Dermis blood vessel endothelial cell (primary cell): ENCODE measurements at places on chromosomes 3 and 15.

- no peak for DNase-seq
Measured at GRCh38 chr15:53588773-53589172, 170.7 kb downstream of the WDR72 start.

GRCh38 chr15:92667287-92667904 is 11.8 kb upstream of the FAM174B start:
- no peak for DNase-seq

GRCh38 chr3:61237858-61238257 is 13.4 kb downstream of the FHIT start:
- no peak for DNase-seq

DNA sequence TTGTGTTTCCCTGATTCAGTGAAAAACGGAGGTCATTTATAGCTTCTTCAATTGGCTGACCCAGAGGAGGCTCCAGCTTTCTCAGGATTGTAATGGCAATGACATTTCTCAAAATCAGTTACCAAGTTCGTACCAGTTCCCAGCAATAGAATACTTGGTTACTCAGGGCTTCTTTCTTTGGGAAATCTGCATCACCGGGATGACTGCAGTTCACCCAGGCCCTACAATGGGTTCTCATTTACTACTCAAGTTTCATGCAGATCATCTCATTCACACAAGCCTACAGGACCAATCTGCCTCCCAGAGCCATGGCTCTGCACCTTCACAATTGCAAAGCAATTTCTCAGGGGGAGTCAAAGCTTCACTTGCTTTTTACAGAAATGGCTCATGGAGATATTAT is 109.6 kb downstream of the FHIT start:
- no peak for DNase-seq

- DNase-seq = peak; percentile 15
Measured at GRCh38 chr15:32825219-32825618, 107.4 kb downstream of the GREM1 start.

DNA sequence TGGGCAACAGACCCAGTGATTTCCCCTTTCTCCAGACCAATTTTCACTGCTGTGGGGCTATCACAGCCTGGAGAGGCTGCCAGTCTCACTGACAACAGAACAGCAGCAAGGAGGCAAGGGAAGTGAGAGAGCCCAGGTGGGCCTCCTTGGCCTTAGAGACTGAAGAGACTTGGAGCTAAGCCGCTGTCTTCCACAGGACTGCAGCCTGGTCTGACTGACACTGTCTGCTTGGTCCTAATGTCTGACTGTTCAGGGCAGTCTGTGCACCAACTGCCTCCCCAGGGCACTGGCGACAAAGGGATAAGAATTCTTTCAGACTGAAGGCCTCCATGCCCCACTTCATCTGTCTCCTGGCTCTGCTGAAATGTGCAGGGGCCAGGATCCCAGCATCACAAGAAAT is 11.5 kb downstream of the POMGNT2 start:
- no peak for DNase-seq

- peak; percentile 53 for DNase-seq
Measured at GRCh38 chr15:98649472-98650416, 1.4 kb downstream of the IGF1R start.

DNA sequence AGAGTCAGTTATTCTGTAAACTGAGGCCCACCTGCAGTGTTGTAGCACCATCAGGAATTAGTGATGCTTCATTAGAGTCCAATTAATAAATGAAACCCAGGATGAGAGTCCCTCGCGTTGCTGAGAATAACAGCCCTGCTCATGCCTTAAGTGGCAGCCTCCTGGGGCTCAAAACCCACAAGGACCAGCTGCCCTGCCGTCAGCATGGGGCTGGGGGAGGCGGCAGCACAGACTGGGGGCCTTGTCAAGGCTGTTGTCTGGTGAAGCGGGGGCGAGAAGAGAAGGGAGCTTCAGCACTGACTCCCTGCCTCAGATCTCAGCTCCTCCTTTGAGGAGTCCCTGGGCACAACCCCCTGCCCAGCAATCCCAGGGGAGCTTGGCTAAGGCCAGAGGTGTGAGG is 21.0 kb downstream of the CCDC33 start:
- DNase-seq = no peak

GRCh38 chr3:15512166-15512565 is 9.3 kb downstream of the COLQ start:
- DNase-seq = peak; percentile 16

GRCh38 chr15:66960519-66960918 is 104.9 kb upstream of the SMAD3 start:
- DNase-seq = no peak

GRCh38 chr3:142276781-142277180 is 51.4 kb upstream of the GK5 start:
- no peak for DNase-seq

DNA sequence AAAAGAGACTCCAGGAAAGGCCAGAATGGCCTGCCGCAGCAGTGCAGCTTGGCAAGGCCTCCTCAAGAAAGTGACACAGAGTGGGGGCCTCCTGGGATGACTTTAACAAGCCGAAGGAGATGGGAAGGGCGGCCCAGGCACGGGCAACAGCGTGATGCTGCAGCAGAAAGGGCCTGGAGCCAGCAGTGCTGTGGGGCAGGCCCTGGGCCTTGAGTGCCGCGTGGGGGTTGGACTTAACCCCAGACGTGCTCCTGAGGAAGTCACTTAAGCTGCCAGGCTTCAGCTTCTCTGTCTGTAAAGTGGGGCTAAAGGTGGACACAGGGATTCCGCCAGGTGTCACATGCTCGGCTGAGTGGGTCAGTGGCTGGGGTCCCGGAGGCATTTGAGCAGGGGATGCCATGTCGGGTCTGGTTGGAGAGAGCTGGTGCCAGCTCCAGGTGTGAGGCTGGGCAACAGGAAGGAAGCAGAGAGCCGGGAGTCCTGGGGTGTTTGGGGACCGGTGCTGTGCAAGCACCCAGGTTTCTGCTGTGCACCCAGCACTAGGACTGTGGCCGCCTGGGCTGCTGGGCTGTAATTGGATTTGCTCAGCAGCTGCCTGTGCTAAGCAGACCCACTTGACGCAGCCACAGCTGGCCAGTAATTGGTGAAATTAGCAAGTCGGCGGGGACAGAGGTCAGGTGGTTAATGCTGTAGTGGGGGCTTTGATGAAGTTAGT is 7.8 kb downstream of the DNAJB8 start:
- no peak for DNase-seq

- no peak for DNase-seq
Measured at GRCh38 chr3:39419742-39420315, 13.3 kb downstream of the RPSA start.

GRCh38 chr3:10379961-10380360 is 59.0 kb upstream of the SEC13 start:
- no peak for DNase-seq

DNA sequence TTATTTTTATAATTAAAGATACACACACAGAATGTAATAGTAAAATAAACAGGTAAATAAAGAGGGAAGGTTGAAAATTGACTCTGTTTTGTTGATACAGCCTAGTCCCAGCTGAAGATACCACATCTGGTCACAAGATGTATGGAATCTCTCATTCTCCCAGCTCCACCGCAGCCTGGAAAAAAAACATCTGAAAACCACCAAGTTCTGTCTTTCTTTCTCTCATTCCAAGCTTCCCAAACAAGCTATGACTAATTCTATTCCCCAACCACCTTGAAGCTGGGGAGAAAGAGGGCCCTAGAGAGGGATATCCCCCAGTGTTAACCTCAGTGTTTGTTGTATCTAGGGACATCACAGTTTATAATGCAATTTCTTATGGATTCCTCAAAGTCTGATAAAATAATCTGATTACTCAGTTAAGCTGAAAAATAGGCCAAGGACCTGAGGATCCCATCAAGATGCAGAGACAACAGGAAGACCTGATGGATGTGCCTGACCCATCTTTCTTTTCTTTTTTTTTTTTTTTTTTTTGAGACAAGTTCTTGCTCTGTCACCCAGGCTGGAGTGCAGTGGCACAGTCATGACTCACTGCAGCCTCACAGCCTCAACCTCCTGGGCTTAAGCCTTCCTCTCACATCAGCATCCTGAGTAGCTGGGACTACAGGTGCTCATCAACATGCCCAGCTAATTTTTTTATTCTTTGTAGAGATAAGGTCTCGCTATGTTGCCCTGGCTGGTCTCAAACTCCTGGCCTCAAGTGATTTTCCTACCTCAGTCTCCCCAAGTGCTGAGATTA is 38.1 kb downstream of the SRGAP3 start:
- no peak for DNase-seq

DNA sequence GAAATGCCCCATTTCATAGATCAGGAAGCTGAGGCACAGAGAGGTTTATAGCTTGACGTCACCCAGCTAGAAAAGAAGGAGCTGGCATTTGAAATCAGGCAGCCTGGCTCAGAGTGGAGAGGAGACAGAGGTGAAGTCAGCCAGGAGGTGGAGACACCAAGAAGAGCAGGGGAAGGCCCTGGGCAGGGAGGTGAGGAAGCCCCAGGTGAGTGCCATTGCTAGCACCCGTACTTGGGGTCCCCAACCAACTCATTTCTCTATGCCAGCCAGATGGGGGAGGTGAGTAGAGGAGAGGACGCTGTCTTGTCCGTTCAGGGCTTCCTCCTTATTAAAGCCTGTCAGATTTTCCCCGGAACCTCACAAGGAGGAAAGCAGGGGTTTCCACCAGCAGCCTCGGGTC is 149.6 kb upstream of the TLE3 start:
- DNase-seq = no peak

GRCh38 chr3:155465664-155466063 is 172.2 kb upstream of the STRIT1 start:
- no peak for DNase-seq

GRCh38 chr15:95442107-95442719 is 888.3 kb upstream of the NR2F2 start:
- no peak for DNase-seq

DNA sequence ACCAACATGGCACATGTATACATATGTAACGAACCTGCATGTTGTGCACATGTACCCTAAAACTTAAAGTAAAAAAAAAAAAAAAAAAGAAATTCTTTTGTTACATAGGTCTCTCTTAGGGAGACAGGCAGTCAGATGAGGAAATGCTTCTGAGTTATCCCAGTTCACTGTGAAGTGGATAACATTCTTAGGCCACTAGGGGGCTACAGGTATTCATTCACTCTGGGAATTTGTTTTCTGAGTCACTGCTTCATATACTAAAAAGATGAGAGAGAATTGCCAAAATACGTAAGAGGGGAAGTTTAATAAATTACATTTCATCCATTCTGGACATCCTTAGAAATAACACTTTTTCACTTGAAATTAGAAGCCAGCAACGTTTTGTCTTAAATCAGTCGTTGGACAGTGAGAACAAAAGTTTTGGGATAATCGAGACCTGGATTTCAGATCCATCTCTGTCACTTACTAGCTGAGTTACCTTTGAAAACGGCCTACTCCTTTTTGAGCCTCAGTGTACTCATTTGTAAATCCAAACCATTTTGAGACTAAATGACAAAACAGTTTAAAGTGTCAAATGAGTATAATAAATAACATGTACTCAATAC is 738.4 kb upstream of the ALCAM start:
- peak; percentile 75 for DNase-seq
